ENCODE measurements at places on chromosomes 3 and 15.

GRCh38 chr15:99104788-99105513, at the start of gene SYNM:
SYNM (plus strand) TSS chr15:99105080; CDS start chr15:99105200, 120 bp downstream.
- peak; percentile 77 for DNase-seq

GRCh38 chr3:174330303-174330702, 528.8 kb upstream of the NAALADL2 start:
- no peak for DNase-seq

DNA sequence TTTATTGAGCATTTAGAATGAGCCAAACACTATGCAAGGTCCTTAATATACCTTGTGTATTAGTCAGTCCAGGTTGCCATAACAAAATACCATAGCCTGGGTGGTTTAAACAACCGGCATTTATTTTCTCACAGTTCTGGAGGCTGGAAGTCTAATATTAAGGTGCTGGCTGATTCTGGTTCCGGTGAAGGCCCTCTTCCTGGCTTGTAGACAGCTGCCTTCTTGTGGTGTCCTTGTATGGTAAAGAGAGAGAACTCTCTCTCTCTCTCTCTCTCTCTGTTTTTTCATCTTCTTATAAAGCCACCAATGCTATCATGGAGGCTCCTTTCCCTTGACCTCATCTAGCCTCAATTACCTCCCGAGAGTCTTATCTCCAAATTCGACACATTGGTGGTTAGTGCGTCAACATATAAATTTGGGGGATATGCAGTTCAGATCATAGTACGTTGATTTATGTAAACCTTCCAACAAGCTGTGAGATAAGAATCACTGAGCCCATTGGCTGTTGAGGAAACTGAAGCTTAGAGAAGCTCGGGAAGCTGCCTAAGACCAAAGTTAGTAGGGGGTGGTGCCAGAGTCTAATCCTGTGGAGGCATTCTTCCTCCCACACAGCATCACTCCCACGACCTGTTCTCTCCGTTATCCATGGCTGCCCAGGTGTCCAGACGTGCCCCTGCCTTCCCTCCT, 298.0 kb upstream of the PROK2 start:
- no peak for DNase-seq

- peak; percentile 8 for DNase-seq
Measured at GRCh38 chr3:3015185-3016089, 94.7 kb downstream of the IL5RA start.

GRCh38 chr15:45179221-45179985, 8.4 kb downstream of the SHF start:
- peak; percentile 60 for DNase-seq

GRCh38 chr15:76803049-76803571, 102.0 kb downstream of the SCAPER start:
- no peak for DNase-seq

DNA sequence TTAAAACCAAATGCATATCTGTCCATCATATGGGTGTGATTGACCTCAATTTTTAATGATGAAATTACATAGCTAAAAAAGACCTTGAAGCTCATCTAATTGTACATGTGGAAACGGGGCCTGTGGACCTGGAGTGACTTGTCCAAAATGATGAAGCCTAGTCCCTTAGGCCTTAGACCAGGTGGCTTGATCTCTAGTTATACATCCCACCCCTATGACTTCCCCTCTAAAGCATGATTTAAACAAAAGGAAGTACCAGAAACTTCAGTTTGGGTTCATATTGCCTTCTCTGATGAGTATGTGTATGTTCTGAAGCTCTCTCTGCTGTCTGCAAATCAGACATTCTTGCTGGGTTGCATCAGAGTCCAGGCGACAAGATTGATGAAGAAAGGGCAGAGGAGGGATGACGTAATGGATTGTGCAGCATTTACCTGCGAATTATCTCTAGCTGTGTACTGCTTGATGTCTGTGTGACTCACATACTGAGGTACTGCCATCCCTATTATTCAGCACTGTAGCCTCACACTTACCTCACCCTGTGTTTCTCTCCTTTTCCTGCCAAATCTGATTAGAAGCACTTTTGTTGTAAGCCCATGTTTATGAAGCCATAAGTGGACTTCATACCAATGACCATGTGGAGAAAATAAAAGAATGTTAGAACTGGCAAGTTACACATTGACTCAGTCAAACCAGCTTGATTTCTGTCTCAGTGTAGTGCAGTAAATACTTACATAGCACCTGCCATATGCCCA, 111.5 kb downstream of the FILIP1L start:
- peak; percentile 79 for DNase-seq

DNA sequence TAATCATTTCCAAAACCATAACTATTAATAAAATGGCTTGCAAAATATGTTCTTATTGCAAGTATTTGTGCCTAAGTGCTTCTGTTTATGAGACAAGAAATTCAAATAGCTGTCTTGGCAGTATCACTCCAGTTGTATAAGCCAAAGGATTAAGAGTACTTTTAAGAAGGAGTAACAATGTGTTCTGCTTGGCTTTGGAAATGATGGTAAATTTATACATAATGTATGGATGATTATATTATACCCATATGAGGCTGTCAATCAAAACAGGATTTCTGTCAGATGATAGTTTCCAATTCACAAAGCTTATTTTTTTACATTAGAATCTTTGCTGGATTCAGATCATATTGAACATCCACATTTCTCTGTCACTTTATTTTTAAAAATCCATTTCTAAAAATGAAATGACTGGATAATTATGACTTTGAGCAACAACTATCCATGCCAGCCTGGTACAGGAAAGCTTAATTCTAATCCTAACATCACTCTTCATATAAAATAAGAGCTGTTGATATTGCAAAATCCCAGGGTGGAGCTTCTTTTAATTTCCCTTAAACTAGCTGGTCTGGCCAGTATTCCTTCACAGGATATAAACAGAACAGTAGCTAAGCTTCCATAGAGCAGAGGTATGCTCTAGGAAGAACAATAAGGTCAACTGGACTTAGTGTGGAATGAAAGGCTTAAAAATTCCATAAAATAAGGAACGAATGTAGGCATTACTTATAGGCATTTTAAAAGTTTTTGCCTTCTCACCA, 30.0 kb upstream of the ZNF280D start:
- no peak for DNase-seq
